GM12891 (cell line): ENCODE measurements at places on chromosomes 11 and 22.
A peak's percentile ranks its signal among the peaks of the same experiment; 100 is the strongest.

DNA sequence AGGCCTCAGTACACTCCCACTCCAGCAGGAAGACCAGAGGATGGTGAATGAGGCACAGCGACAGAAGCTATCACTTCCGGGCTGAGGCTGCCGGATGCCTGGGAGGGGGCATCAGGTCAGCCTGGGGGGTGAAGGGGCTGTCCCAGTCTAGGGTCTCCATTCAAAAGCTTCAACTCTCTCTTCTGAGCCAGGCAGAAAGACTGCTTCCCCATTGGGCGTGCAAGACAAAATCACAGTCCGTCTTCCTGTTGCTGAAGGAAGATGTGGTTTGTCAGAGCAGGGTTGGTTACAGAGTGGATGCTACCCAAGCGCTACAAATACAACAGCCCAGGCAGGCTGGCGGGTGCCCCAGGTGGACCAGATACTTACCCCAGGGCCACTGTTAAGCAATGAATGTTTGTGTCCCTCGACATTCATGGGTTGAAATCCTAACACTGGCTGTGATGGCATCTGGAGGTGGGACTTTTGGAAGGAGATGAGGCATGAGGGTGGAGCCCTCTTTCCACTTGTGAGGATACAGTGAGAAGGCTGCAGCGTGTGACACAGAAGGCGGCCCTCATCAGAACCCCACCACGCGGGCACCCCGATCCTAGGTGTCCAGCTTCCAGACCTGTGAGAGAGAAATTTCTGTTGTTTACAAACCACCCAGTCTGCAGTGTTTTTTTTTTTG is 12.0 kb downstream of the UPK3A start:
- DNase-seq, result peak; percentile 37

DNA sequence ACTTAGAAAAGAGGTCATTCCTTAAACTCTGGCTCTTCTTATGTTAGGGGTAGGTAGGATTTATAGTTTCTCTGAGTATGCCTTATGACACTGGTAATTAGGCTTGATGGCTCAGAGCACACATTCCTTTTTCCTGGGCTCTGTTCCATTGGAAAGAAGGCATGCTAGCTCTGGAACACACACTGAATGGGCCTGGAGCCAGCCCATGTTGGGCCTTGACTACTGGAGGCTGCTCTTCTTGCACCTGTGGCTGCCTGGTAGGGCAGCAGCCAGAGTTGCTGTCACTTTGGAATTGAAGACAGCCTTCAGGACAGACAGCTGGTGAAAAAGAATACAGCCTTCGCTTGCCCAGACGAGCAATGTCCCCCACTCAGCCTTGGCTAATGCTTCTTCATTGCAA is 18.2 kb downstream of the MCAM start:
- no peak for DNase-seq

GRCh38 chr11:121236115-121237001 is 56.2 kb upstream of the SC5D start:
- no peak for DNase-seq

GRCh38 chr11:128598506-128599150 is 11.3 kb upstream of the ETS1 start:
- DNase-seq, result no peak

DNA sequence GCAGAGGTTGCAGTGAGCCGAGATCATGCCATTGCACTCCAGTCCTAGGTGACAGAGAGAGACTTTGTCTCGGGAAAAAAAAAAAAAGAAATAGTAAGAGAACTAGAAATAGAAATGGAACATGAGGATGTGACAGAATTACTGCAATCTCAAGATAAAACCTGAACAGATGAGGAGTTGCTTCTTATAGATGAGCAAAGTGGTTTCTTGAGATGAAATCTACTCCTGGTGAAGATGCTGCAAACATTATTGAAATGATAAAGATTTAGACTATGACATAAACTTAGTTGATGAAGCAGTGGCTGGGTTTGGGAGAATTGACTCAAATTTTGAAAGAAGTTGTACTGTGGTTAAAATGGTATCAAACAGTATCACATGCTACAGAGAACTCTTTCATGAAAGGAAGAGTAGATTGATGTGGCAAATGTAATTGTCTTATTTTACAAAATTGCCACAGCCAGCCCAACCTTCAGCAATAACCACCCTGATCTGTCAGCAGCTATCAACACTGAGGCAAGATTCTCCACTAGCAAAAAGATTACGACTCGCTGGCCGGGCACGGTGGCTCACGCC is 13.7 kb downstream of the XNDC1N start:
- DNase-seq, result no peak

DNA sequence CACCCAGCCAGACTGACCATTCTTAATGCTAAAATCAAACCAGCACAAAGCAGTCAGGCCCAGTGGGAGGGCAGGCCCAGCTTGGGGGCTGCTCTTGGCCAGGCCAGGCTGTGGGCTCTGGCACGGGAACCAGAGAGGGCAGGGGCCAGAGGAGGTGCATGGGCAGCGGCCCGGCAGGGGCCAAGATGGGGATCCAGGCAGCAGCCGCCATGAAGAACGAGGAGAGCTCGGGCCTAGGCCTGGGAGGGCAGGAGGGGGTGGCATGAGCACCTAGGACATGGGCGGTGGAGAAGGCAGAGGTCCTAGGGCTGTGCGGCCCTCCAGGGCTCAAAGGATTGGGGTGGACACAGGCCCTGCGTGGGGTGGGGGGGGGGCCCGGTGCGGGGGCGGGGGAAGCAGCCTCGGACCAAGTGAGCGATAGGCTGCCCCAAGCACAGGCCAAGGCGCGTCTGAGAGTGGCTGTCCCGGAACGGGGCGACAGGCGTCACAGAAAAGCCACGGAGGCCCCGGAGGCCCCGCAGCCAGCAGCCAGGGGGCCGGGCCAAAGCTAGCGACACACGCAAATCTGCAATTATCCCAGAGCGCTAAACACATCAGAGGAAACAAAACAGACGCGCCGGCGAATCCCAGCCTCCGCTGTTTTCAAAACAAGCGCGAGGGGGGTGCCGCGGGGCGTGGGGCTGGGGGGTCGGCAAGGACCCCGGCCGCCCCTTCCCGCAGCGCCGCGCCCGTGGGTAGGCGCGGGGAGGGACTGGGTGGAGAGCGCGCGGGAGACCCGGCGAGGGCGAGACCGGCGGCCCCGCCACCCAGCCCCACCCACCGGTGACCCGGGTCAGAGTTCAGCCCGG is 8.3 kb downstream of the PLXNB2 start:
- no peak for DNase-seq

- no peak for DNase-seq
Observed at GRCh38 chr11:7016011-7016410, 4.1 kb downstream of the ZNF214 start.

DNA sequence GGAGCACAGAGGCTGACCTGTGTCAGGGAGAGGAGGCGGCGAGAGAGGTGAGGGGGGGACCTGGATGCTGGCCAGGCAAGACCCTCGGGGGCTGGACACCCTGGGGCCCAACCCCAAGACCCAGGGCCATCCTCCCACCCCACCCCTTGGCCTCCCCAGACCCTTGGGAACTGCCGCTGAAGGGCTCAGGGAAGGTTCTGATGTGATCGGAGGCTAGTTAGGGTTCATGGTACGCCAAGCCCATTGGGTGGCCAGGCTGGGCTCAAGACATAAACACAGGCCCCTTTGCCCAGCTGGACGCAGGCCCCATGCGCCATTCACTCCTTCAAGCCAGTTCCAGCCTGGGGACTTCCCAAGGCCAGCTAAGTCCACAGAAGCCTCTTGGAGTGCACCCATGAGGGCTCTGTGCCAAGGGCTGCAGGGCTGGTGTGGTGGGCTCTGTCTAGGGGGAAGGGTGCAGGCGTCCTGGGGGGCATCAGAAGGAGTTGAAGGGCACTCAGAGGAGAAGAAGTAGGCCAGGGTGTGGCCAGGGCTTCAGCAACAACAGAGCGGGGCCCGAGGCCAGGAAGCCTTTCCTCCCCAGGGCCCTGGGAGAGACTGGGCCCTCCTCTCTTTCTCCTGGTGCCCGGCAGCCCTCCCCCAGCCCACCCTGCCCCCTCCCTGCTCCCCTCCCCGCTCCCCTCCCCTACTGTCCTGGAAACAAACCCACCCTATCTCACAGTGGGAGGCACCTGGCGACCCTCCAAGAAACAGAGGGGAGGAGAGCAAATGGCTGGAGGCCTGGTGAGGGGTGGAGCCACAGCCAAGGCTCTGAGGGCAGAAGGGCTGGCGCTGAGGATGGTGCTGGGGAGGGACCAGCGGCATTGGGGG is 12.9 kb downstream of the TSPAN32 start:
- no peak for DNase-seq

GRCh38 chr22:49772692-49773091 is 55.0 kb downstream of the BRD1 start:
- DNase-seq, result no peak

- no peak for DNase-seq
Observed at GRCh38 chr11:131838016-131838415, 467.6 kb downstream of the NTM start.
